Stimulated activated CD8-positive, alpha-beta memory T cell treated with anti-CD3 and anti-CD28 coated beads, Interleukin-7, amount 100 ng/mL, for 1 hour (primary cell): ENCODE measurements at places on chromosomes 13 and 19.

GRCh38 chr13:76292726-76293125, 593.5 kb downstream of the KCTD12 start:
- DNase-seq, result no peak

DNA sequence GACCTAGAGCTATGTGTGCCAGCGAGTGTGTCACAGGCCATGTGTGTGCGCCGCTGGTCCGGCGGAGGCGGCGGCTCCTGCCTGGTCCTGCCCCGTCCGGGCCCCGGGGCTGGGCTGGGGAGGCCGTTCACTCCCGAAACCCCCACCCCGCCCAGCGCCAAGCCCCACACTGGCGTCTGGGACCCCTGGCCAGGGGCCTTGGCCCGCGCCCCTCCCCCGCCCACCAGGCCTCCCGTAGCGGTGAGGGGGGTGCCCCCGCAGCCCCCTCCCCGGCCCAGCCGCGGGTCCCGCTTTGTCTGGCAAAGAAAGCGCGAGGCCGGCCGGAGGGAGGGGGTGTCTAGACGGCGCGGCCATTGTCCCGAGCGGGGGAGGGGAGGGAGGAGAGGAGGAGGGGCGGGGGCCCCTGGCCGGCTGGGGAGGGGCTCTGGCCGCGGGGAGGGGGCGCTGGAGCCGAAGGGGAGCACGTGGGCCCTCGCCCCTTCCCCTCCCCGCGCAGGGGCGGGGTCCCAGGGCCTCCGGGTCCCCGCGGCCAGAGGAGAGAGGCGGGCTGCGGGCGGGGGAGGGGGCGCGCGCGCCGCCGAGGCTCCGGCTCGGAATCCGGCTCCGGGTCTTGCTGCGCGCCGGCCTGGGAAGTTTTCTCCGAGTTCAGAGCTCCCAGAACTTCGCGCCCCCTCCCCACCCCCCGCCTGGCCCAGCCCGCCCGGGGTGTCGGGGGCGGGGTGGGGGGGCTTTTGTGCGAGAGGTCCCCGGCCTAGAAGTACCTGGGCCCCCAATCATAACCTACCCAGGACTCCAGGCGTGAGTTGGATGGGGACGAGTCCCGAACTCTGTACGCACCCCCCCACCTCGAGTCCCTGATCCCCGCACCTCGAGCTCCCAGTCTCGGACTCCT, 888 bp downstream of the NOTCH3 start:
- no peak for DNase-seq

GRCh38 chr13:21911646-21912298, 240.9 kb downstream of the FGF9 start:
- DNase-seq, result no peak

- DNase-seq, result no peak
These were observed 1.7 kb downstream of the CTXN1 start for GRCh38 chr19:7924241-7924640.

DNA sequence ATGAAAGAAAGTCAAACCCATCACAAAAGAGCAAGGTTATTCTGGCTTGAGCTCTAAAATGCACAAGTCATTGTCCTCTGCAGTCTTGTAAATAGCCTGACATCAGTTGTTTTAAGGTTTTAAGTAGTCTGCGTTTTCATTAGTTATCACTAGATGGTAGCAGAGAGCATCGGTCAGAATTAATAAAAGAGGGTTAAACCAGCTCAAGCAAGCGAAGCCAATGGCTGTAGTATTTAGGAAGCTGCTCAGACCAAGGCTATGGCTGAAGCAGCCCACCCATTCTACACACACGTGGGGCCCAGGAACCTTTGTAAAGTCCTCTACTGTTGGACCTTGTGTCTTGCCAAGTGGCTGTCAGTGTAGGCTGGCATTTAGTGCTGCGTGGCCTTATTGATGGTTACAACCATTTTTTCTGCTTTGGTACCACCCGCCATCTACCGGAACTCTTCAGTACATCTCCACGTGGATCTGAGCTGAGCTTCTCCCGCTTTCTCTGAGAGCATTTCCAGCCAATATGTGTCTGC, 13.3 kb upstream of the ZNF57 start:
- no peak for DNase-seq

DNA sequence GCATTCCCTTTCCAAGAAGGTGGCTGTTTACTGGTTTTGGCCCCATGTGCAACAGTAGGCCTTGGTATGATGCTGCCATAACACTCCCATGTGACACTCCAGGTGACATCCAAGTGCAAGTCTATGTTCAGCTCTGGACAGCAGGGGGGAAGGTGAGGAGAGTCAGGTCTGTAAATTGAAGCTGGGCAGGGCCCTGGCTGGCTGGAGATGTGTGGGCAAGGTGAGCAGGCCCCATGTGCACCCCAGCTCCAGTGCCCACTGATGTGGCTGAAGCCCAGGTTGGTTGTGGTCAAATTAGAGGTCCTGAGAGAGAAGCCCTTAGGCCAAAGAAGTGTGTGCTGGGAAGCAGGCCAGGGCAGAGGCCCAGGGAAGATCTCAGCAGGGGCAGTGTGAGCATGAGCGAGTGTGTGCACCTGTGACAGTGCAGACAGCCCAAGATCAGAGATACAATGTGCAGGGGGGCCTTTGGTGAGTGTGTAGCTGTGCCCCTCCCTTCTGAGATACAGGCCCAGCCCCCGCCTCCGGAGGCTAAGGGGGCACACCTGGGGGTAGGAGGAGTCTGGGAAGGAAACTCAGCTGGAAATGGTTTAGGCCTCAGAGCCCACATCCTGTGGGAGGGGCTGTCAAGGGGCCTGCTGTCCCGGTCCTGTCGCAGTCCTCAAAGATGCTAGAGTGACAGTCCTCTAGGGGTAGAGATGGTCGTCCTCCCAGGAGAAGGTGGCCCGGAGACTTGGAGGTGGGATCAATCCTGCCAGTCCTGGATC, 18.6 kb downstream of the DEDD2 start:
- DNase-seq, result peak; percentile 47

- DNase-seq, result no peak
These were observed 116.0 kb downstream of the SIPA1L3 start for GRCh38 chr19:38022791-38023670.

DNA sequence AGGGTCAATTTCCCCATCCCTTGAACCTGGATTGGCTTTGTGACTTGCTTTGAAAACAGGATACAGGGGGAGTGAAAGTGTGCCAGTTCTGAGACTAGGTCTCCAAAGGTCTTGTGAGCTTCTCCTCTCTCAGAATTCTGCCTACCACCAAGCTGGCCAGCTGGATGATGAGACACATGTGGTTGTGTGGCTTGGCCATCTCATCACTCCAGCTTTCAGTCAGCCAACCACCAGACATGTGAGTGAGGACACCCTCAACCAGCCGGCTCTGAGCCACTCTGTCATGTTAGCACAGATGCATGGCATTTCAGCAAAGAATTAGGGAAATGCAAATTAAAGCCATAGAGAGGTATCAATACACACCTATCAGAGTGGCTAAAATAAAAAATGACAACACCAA, 29.5 kb downstream of the ENOX1 start:
- DNase-seq, result no peak

DNA sequence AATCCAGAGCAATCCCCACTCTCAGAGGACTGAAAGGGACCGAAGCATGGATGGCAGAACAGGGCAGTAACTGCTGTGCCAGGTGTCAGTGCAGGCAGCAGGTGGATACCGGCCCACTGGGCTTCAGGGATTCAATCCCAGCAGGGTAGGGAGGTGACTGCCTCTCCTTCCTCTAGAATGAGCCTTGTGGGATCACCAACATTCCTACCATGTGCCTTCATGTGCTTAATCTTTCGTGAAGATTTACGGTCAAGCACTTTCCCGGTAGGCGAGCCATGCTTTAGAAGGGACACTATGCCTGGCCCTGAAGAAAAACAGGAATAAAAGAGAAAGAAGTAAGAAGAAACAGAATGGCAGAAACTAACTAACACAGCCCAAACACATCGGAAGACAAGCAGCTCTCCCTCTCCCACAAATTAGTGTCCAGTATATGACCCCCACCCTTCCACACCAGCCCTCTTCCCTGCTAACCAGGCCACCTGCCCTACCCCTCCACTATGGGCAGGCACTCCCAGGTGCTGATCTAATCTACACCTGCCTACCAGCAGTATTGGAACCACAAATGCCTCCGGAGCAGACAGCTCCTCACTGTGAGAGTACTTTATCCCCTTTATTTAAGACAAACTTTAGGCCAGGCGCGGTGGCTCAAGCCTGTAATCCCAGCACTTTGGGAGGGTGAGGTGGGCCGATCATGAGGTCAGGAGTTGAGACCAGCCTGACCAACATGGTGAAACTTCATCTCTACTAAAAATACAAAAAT, 162.5 kb downstream of the NUFIP1 start:
- no peak for DNase-seq

DNA sequence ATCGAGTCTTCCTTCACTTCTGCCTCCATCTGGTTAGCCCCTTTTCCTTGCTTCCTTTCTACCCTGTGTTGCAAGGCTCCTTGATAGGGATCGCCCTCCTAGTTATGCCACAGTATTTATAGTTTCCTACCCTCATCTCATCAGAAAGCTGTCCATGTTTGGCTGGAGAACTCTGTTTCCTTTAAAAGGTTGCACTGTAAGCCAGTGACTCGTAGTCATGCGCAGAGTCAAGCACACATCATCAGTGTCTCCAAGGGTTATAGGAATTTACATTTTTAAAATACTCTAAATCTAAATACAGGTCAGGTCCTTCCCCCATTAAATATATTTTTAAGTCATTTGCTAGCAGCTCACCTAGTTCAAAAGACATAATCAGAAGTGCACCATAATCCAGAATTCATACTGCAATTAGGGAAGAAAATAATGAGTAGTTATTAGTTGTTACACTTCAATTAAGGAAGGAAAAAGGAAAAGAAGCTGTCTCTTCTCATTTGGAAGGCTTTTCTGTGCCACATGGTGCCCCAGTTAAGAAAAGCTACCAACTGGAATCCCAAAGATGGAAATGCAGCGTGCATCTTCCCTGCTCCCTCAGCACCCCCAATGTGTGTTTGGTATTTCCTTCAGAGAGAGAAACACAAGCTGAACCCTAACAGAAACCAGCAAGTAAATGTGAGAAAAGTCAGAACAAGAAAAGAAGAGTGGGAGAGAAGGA, 81.0 kb downstream of the GPR12 start:
- DNase-seq, result no peak

DNA sequence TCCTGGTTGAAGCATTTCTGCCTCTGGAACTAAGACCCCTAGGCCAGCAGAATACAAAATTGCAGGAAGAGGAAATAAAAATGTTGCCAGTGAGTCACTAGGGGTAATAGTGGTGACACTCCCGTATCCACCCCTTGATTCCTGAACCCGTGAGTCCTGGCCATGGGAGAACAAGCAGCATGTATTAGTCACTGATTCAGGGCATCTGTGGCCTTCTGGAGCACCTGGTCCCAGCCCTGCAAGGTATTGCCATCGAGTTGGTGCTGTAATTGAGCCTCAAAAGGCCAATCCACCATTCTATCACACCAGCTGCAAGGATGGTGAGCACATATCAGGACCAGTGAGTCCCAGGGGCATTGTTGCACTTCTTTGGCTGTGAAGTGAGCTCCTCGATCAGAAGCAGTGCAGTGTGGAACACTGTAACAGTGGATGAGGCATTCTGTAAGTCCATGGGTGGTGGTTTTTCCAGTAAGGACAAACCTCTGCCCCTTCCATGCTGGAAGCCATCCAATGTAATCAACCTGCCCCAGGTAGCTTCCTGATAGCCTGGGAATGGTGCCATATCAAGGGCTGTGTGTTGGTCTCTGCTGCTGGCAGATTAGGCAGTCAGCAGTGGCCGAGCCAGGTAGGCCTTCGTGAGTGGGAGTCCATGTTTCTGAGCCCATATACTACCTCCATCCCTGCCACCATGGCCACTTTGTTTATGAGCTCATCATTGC, 39.6 kb downstream of the C1QTNF9 start:
- no peak for DNase-seq

DNA sequence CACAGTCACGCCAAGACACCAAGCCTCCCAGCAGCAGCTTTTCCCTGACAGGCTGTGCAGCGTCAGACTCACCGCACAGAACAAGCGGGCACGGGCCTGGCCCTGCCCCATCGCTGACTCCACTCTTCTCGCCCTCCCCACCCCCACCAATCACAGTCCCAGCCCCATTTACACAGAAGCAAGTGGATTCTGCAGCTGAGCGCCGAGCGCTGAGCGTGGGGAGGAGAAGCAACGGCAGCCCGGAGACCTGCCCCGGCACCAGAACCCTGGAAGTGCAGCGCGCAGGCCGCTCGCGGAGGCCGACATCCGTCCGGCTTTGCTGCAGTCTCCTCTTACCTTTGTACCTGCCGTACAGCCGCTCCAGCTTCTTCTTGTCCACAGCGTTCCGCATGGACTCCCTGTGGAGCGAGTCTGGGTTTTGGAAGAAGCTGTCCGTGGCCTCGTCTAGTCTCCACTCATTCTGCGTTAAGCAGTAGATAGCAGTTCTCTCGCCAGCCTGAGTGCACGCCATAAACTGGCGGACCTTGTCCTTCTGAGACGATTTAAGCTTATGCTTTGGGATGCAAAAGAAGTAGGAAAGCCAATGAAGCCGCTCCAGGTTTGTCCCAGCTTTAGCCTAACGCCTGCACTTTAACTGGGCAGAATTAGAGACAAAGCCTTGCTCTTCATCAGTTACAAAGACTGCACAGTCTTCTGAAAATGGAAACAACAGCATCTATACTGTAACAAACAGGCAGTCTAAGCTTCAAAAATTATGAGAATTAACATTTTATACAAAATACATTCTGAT, 6.8 kb downstream of the DCUN1D2 start:
- no peak for DNase-seq

GRCh38 chr13:104920091-104920490, 1615.4 kb downstream of the EFNB2 start:
- DNase-seq, result no peak

GRCh38 chr13:95524264-95524901, 28.1 kb upstream of the CLDN10 start:
- no peak for DNase-seq

DNA sequence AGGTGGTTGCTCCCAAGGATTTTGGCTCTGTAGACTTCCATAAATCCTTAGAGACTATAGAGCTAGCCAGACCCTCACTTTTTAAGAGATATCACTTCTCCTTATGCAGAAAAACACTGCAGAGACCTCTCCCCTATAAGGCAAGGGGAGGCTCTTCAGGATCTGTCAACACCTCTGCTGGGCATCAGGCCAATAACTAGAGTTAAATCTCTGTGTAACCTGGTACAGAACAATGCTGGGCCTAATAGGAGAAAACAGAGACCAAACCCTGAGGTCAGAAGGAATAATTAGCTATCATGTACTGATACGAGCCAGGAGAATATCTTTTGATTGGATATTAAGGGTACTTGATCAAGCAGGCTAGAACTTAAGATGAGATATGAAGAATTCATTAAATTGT, 358.5 kb downstream of the TBC1D4 start:
- DNase-seq, result no peak

GRCh38 chr19:52665027-52665426, 26.9 kb upstream of the ZNF83 start:
- DNase-seq, result no peak

GRCh38 chr13:101700598-101700997, 248.1 kb downstream of the ITGBL1 start:
- DNase-seq, result no peak

DNA sequence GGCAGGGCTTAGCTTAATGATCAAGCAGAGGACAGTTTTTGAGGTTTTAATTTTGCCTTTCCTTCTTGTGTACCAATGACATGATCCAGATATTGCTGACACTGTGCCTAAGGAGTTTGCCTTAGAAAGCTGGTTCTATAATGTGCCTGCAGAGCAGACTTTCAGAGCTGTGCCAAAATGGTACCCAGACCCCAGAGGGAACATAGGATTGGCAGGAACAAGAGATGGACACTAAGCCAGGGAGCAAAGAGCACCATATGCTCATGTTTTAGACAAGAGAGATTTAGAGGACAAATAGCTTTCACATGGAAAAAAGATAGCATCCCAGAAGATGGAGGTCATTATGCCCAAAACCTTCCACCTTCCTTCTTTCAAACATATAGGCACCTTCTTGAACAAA, 1241.5 kb upstream of the SPRY2 start:
- DNase-seq, result no peak
